Esophagus squamous epithelium (tissue), 5 donors: ENCODE measurements at places on chromosomes 7 and 10.

DNA sequence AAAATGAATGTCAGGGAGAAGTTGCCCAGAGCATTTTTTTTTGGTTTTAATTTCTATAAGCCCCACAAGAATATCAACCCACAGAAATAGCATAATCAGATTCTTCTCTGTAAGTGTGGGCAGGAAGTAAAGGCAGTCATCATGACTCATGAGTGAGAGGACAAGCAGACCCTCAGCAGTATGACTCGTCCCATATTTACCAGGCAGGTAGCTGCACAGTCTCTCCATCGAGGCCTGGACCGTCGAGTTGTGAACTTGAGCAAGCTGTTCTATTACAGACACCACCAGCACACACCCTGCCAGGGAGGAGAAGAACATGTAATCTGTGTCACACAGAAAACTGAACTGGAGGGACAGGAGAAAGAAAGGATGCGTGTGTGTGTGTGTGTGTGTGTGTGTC lies 37.8 kb downstream of the AOAH start:
- no peak for DNase-seq

- DNase-seq = no peak
These were observed 9.3 kb upstream of the EN2 start for GRCh38 chr7:155448632-155449007.

- no peak for DNase-seq
These were observed 59.7 kb upstream of the RAB11FIP2 start for GRCh38 chr10:118106426-118106825.

DNA sequence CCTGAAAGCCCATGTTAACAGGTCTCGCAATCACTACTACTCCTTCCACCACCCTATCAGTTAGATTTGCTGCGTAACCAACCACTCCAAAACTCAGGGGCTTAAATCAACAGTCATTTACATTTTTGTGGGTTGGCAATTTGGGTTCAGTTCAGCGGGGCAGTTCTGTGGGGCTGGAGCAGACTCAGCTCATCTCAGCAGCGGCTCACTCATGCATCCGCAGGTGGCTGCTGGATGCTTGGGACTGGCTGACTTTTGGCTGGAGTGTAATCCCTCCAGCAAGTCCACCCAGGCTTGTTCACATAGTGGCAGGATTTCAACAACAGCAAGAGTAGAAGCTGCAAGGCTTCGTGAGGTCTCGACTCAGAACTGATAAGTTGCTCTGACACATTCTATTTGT lies 79.2 kb downstream of the NEUROD6 start:
- no peak for DNase-seq

GRCh38 chr10:99435986-99436638 lies 5.7 kb upstream of the GOT1 start:
- no peak for DNase-seq

- no peak for DNase-seq
These were observed 129.3 kb downstream of the PKD1L1 start for GRCh38 chr7:47818796-47819606.

GRCh38 chr10:86363184-86363832 lies 3.3 kb downstream of the GRID1 start:
- DNase-seq = no peak

DNA sequence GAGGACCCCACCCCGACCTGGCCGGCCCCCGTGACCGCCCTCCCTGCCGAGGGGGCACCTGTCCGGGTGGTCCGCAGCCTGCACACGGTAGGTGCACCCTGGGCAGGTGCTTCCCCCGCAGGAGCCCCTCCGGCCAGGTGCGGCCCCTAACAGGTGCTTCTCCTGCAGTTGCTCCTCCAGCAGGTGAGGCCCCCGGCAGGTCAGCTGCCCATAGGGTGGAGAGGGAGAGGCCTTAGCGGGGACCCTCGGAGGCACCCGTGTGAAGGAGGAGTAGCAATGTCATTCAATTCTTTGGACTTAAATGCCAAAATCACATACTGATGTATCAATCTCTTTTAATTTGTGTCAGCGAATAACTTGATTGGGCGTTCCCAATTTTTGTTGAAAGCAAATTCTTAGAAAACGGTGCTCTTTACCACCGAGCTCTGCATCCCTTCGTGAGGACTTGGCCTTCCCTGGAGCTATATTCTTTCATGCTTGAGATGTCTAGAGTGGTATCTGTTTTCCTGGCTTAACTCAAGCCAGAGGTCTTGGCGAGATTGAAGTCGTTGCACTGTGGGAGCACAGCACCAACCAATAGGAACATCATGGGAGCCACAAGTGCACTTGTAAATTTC lies 738 bp upstream of the NCAPG2 start:
- DNase-seq = no peak

GRCh38 chr7:151406051-151406875 lies 3.6 kb downstream of the WDR86 start:
- no peak for DNase-seq

DNA sequence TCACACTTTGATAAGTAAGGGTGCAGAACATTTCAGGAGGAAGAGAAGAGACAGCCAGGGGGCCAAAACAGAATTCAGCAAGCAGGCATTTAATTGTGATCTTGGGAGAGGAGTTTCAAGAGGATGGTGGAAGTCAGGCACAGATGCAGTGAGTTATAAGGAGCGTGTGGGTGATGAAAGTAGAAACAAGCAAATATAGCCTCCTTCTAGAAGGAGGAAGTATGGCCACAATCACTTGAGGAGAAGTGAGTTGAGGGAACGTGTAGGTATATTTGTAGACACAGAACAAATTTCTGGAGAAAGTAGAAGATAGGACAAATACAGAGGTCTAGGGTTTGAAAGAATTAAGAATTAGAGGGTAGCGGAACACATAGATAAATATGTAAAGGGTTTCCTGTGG lies 165.8 kb downstream of the CACNB2 start:
- no peak for DNase-seq

DNA sequence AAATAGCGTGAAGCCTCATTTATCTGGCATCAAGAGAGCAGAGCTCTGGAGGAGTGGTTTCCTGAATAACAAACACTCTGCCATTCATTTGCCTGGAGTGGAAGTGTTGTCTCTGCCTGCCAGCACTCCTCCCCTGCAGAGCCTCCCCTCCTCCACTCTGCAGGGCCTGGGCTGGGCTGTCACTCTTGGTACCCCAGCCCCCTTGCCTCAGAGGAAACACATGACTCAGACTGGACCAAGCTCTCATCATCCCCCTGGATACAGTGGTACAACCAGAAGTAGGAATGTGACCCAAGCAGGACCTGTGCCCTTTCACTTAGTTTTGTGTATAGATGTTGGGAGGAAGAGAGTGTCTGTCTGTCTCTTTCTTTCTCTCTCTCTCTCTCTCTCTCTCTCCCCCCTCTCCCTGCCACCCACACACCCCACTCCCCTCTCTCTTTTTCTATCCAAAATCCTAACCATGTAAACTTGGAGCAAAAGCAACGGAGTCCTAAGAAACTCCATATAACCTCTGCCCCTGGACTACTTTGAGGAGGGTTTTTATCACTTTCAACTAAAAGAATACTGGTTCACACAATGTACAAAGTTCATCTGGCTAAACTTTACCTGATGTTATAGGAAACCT lies 43.9 kb downstream of the DOCK4 start:
- no peak for DNase-seq

GRCh38 chr7:2873686-2874551 lies 29.8 kb upstream of the GNA12 start:
- no peak for DNase-seq

- DNase-seq = no peak
These were observed 127.9 kb upstream of the CDK1 start for GRCh38 chr10:60650378-60650800.

DNA sequence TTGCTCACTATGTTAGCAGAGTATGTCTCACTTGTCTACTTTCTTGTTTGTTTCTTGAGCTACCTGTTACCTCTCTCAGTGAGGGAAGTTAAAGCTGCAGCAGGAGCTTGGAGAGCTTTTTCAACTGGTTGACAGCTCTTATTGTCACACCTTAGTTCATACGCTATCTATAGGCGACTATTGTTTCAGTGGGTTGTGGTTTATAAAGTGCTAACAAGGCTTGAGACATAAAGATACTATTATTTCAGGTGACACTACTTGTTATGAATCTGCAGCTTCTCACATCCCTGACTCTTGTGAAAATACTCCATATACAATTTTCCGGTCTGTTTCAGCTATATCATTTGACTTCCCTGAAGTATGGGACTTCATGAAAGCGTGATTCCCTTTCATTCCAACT lies 167.4 kb downstream of the CSTF2T start:
- DNase-seq = no peak

- no peak for DNase-seq
These were observed 271.3 kb upstream of the CACNA2D1 start for GRCh38 chr7:82714883-82715282.
